Astrocyte (in vitro differentiated cells and primary cell): ENCODE measurements at places on chromosomes 16 and 17. TPM values are rescaled to one million over a fixed set of nuclear protein-coding genes. Genes with fewer than 3 reads are reported as not detected.
A peak's percentile ranks its signal among the peaks of the same experiment; 100 is the strongest.

GRCh38 chr17:41639492-41640473, 15.4 kb upstream of the KRT17 start:
- H3K27ac ChIP-seq: no peak overlapping the region
- no peaks in the 10 kb centered on the region for H3K27me3 ChIP-seq
- H3K36me3 ChIP-seq: no peaks in the 10 kb centered on the region
- H3K4me1 ChIP-seq: peaks cover 8% of the 10 kb centered on the region
- peak; percentile 53 for DNase-seq

DNA sequence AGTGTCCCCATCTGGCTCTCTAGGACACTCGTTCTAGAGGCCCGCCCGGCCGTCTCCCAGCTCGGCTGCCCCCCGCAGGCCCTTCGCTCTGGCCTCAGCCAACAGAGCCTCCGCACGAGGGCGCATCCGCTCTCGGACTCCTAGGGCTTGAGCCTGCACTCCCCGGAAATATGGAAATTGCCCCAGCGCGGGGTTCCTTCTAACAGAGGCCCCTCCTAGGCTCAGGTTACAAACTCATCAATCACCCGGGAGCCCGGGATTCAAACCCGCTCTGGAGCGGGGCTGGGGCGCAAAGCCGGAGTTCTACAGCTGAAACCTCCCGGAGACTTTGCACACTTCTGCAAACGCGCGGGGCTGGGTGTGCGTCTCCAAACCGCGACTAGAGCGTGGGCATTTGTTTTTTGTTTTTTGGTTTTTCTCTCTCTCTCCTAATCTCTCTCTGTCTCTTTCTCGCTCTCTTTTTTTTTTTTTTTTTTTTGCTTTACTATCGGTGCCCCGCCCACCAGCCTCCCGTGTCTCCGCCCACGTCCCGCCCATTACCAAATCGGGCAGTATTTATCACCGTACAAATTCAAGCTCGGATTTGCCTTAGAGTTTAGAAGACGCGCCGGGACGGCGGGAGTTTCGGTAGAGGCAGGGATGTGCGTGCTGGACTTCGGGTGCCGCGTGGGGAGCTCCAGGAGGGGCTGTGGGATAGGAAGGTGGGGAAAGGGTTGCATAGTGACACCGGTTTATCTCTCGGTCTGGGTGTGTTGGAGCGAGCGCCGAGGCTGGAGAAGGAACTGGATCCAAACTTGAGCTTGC, 2.4 kb upstream of the FOXL1 start:
- H3K27ac ChIP-seq: peak overlapping the region; percentile 94
- peaks cover 80% of the 10 kb centered on the region for H3K4me1 ChIP-seq
- DNase-seq: peak; percentile 94
- H3K36me3 ChIP-seq: peaks cover 4% of the 10 kb centered on the region
- peak overlapping the region; percentile 73 for H3K4me3 ChIP-seq

GRCh38 chr16:46982335-46982734, 8.9 kb upstream of the DNAJA2 start:
- no peaks in the 10 kb centered on the region for H3K27me3 ChIP-seq
- no peaks in the 10 kb centered on the region for H3K36me3 ChIP-seq
- no peak overlapping the region for H3K27ac ChIP-seq
- H3K4me3 ChIP-seq: no peak overlapping the region

GRCh38 chr17:36742267-36743000, 141.1 kb downstream of the MRM1 start:
- no peaks in the 10 kb centered on the region for H3K36me3 ChIP-seq
- peaks cover 6% of the 10 kb centered on the region for H3K27me3 ChIP-seq
- H3K27ac ChIP-seq: no peak overlapping the region
- H3K4me3 ChIP-seq: no peak overlapping the region
- DNase-seq: no peak
- no peaks in the 10 kb centered on the region for H3K4me1 ChIP-seq

The ALDH3A1 gene
- total RNA-seq: not detected in 2 replicates

The ANKRD11 gene
- 213 TPM in 2 replicates for total RNA-seq
